NCI-H526 (cell line): ENCODE measurements at places on chromosomes 3 and 15.

DNA sequence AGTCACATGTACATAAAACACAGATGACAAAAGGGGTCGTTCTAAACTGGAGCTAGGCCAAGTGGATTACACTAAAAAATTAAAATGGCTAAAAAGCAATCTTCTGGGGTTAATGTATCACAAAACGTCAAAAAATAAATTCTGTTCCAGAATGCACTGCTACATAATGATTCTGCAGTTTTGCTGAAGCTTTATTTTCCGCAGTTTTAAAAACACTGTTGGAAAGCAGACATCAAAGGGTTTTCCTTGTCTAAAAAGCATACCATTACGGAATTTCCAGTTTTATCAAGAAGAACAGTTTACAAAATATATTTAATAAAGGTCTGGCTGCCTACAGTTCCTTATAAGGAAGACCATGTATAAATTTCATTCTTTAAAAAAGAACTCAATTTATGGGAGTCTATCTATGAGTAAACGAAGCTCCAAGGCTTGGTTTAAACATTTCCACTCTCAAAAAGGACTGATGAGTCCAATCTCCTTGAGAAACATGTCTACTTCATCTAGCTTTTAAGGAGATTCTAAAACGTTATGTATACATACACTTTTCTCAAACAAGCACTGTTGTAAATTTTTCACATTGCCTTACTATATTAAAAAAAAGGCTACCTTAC is 1.3 kb downstream of the DMXL2 start:
- peak; percentile 29 for DNase-seq

DNA sequence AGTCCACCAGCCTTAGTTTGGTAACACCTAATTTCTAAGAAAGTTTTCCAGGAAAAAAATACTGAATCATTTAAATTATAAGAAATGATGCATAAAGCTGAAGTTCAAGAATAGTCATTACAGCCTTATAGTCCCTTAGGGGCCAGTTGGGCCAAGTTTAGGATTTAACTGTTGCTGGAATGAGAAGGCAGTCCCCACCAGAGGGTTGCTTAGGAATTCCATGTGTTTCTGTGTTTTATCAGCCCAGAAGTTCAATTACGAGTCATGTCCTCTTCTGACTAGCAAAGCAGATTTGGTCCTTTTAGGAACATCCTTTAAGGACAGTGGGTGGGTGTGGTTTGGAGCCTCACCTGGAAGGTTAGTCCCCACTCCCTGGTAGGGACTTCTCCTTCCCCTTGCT is 57.0 kb upstream of the NR2E3 start:
- no peak for DNase-seq

DNA sequence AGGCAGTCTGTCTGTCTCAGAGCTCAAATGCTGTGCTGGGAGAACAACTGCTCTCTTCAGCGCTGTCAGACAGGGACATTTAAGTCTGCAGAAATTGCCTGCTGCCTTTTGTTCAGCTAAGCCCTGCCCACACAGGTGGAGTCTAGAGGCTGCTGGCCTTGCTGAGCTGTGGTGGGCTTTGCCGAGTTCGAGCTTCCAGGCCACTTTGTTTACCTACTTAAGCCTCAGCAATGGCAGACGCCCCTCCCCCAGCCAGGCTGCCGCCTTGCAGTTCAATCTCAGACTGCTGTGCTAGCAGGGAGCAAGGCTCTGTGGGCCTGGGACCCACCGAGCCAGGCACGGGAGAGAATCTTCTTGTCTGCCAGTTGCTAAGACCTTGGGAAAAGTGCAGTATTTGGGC is 25.0 kb upstream of the RPP14 start:
- no peak for DNase-seq

DNA sequence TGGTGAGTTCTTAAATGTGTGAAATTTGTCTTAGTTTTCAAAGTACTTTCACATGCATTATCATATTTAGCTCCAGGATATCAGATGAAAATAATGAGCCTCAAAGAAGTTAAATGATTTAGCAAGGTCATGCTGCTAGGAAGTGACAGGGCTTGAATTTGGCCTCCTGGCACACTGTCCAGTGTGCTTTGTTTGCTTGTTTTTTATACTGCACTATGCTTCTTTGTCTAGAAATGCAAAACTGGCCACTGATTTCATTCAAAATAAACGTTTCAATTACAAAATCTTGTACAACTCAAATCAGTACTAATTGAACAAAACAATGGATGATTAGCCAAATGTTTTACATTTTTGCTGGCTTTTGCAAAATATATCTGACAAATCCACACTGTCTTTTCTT is 583.3 kb upstream of the CBLB start:
- no peak for DNase-seq

DNA sequence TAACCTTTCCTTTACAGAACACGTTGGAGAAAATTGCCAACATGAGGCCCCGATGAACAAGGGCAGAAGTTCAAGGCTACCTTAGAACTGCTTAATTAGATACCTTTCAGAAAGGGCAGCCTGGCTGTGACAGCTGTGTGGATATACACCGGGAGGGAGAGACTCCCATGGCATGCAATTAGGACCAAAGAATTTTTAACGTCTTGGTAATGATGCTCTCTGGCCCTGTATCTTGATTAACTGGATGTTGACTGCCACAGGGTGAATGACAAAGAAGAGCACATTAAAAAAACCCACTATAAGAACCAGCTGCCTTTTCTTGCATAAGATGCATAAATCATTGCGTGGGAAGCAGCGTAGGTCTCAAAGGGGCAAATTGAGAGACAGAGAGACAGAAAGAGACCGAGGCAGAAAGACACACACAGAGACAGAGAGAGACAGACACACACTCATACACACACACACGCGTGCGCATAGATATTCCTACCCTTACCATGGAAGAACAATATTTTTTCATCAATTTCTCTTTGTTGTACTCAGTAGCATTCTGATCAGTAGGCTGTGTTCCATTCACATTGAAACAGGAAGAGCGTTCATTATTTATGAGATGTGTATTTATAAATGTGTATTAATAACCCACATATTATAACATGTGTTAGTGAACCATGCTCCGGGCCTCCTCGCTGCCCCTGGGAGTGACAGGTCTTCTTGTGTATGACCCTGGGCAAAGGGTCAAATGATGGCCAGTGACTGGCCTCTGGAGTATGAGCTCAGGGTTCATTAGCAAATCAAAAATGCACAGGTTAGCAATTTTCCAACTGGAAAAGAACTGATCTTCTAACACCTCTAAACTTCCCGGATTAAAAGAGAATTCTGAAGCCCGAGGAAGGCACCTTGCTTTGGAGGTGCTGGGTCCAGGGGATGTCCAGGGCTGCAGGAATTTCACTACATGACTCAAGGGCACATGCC is 118.8 kb downstream of the NSMCE3 start:
- DNase-seq, result no peak

DNA sequence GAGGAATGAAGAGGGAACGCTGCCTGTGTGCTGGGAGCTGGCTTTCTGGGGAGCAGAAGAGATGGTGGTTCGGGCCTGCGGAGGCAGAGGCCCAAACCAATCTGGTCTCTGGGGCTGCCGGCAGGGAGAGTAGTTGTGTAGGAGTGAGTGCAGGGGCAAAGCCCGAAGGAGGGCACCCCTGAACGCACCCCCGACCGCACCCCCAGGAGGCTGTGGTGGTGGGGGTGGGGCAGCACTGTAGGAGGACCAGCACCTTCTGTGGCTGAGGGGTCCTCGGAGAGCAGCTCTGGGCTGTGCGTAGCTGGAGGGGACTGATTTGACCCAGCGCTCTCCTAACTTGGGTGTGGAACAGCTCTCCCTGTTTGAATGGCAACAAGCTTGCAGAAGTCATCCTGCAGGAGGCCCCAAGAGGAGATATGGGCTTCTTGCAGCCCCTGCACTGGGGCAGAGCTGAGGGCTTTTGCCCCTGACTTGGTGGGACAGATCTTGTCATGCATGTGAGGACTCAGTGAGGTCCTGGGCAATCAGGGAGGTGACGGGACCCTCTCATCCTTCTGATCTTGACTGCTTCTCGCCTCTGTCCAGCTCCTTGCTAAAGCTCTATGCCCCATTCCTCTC is 26.1 kb downstream of the C15orf39 start:
- no peak for DNase-seq

GRCh38 chr3:58322793-58323192 is 9.9 kb upstream of the PXK start:
- no peak for DNase-seq

- DNase-seq, result no peak
Measured at GRCh38 chr3:12716605-12717151, 42.4 kb downstream of the TMEM40 start.

DNA sequence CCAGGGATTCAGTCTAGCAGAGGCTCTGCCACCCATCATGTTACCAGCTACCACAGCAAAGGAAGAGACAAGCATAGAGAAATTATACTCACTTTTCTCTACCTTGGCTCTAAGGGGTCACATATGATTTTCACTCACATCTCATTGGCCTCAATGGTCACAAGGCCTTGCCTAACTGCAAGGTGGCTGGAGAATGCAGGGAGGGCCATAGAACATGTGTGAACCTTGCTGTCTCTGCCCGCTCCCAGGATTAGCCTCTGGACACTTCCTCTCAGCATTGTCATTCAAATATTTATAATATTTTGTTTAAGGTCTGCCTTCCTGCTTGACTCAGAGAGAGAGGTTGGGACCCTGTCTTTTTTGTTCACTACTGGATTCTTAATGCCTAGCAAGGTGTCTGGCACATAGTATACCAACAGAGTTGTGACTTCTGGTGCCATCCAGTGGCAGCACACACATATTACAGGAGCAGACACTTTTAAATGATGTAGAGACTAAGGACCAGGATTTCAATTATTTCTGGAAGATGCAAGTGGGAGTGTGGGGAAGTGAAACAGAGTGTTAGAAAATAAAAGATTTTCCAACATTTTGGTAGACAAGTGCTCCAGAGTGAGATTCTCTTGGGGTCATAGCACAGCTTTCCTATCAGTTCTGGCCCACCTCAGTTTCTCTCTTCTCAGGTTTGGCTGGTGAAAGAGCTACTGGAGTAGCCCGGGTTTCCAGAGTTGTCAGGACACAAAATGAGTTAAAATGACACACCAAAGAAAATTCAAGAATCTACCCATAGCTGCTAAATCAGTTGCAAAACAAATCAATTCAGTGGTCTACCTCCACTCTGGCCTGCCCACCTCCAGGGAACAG is 119.0 kb upstream of the RASGRP1 start:
- peak; percentile 60 for DNase-seq

GRCh38 chr3:115651087-115651486 is 27.8 kb downstream of the GAP43 start:
- DNase-seq, result no peak

DNA sequence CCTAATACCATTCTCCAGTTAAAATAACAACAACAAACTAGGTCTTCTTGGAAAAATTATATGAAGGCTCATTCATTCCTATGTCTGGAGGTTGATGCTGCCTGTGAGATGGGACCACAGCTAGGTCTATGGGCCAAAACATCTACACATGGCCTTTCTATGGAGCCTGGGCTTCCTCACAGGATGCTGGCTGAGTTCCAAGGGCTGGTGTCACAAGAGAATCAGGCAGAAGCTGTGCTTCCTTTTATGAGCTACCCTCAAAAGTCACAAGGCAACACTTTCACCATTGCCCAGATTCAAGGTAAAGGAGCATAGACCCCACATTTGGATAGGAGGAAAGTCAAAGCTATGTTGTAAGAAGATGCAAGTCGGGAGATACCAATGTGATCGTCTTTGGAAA is 4.6 kb upstream of the RTP2 start:
- DNase-seq, result no peak
